PC-3 (cell line): ENCODE measurements at places on chromosomes 1 and 21.

- H3K4me3 ChIP-seq = peak overlapping the region; percentile 24; the same call in 1 of the 2 replicates
- no peaks in the 10 kb centered on the region for H3K36me3 ChIP-seq
- peak overlapping the region; percentile 99 for H3K27ac ChIP-seq
- no peaks in the 10 kb centered on the region for H3K27me3 ChIP-seq
- H3K4me1 ChIP-seq = peaks cover 38% of the 10 kb centered on the region
These were observed 262.6 kb upstream of the SGIP1 start for GRCh38 chr1:66271216-66271903.

- H3K4me1 ChIP-seq = no peaks in the 10 kb centered on the region
- no peaks in the 10 kb centered on the region for H3K27me3 ChIP-seq
- H3K4me3 ChIP-seq = no peak overlapping the region
- H3K36me3 ChIP-seq = peaks cover 2% of the 10 kb centered on the region; the same call in 1 of the 2 replicates
- H3K27ac ChIP-seq = no peak overlapping the region
These were observed 24.6 kb downstream of the AGO4 start for GRCh38 chr1:35832276-35832905.

GRCh38 chr1:102531036-102531435 lies 534.3 kb upstream of the OLFM3 start:
- no peaks in the 10 kb centered on the region for H3K4me1 ChIP-seq
- DNase-seq = peak; percentile 2
- H3K27me3 ChIP-seq = no peaks in the 10 kb centered on the region

DNA sequence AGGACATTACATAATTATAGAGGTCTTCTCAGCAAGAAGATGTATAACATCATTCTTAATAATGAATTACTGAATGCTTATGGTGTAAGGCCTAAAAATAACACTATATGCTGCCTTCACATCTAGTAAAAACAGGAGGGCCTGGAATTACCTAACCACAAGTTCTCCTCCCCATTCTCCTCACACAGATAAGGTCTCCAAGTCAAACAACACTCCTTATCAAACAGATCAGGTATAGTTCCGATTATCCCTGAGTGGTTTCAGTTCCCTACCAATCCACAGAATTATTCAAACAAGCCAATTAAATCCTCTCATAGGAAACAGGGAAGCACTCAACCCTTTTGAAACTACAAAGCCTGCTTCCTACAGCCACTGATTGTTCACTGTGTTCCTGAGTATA lies 4.0 kb upstream of the AGBL4 start:
- no peak for DNase-seq
- H3K36me3 ChIP-seq = no peaks in the 10 kb centered on the region
- H3K4me1 ChIP-seq = no peaks in the 10 kb centered on the region
- H3K27me3 ChIP-seq = no peaks in the 10 kb centered on the region
- no peak overlapping the region for H3K4me3 ChIP-seq
- no peak overlapping the region for H3K27ac ChIP-seq

GRCh38 chr1:209743145-209743482 lies 12.7 kb upstream of the TRAF3IP3 start:
- no peaks in the 10 kb centered on the region for H3K27me3 ChIP-seq
- no peak overlapping the region for H3K27ac ChIP-seq
- no peaks in the 10 kb centered on the region for H3K36me3 ChIP-seq
- peak; percentile 74 for DNase-seq
- peaks cover 20% of the 10 kb centered on the region for H3K4me1 ChIP-seq

- no peaks in the 10 kb centered on the region for H3K36me3 ChIP-seq
- H3K27me3 ChIP-seq = no peaks in the 10 kb centered on the region
- no peak overlapping the region for H3K27ac ChIP-seq
These were observed 71.6 kb downstream of the XCL2 start for GRCh38 chr1:168472223-168472622.

GRCh38 chr1:117540532-117540931 lies 65.3 kb upstream of the TENT5C start:
- no peaks in the 10 kb centered on the region for H3K27me3 ChIP-seq
- H3K36me3 ChIP-seq = no peaks in the 10 kb centered on the region
- peaks cover 11% of the 10 kb centered on the region for H3K4me1 ChIP-seq
- H3K27ac ChIP-seq = no peak overlapping the region
- H3K4me3 ChIP-seq = no peak overlapping the region

DNA sequence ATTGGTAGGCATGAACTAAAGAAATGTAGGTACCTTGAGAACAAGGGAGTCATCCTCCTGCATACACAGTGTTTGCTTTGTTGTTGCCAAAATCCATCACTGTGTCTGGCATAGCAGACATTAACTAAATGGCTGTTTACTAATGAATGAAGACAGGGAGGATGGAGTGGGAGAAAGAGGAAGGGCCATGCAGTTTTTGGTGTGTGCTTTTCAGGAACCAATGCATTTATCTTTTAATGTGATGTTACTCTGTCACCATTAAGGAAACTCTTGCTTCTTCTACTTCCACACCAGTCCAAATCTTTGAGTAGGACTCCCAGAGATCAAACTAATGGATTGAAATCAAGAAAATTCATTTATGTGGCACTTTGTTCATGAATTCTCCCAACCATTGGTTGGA lies 55.6 kb upstream of the DUSP10 start:
- H3K4me3 ChIP-seq = no peak overlapping the region
- no peaks in the 10 kb centered on the region for H3K27me3 ChIP-seq
- H3K27ac ChIP-seq = no peak overlapping the region
- no peak for DNase-seq
- H3K4me1 ChIP-seq = peaks cover 17% of the 10 kb centered on the region
- no peaks in the 10 kb centered on the region for H3K36me3 ChIP-seq

DNA sequence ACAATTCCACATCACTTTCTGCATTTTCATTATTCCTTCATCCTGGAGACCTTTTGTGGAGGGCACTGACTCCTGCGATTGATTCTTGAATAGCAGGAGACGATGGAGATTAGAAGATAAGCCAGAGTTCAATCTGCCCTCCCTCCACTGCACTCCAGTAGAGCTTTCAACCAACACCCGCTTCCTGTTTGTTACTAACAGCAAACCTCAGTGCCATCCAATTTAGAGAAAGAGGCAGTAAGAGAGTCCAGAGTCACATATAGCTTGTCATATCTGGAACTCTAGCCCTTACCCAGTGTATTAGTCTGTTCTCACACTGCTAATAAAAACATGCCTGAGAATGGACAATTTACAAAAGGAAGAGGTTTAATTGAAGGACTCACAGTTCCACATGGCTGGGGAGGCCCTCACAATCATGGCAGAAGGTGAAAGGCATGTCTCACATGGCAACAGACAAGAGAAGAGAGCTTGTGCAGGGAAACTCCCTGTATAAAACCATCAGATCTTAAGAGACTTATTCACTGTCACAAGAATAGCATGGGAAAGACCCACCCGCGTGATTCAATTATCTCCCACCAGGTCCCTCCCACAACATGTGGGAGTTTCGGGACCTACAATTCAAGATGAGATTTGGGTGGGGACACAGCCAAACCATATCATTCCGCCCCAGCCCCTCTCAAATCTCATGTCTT lies 55.9 kb downstream of the PCBP3 start:
- no peak for DNase-seq
- no peak overlapping the region for H3K4me3 ChIP-seq
- H3K27ac ChIP-seq = peak overlapping the region; percentile 49
- peaks cover 15% of the 10 kb centered on the region for H3K4me1 ChIP-seq
- H3K27me3 ChIP-seq = no peaks in the 10 kb centered on the region

GRCh38 chr21:37828556-37828955 lies 87.7 kb downstream of the KCNJ6 start:
- DNase-seq = no peak
- H3K4me1 ChIP-seq = no peaks in the 10 kb centered on the region
- H3K4me3 ChIP-seq = no peak overlapping the region
- no peak overlapping the region for H3K27ac ChIP-seq

GRCh38 chr1:77060000-77060399 lies 159.2 kb downstream of the PIGK start:
- DNase-seq = peak; percentile 20
- no peaks in the 10 kb centered on the region for H3K27me3 ChIP-seq
- no peak overlapping the region for H3K4me3 ChIP-seq
- H3K36me3 ChIP-seq = no peaks in the 10 kb centered on the region
- no peak overlapping the region for H3K27ac ChIP-seq

DNA sequence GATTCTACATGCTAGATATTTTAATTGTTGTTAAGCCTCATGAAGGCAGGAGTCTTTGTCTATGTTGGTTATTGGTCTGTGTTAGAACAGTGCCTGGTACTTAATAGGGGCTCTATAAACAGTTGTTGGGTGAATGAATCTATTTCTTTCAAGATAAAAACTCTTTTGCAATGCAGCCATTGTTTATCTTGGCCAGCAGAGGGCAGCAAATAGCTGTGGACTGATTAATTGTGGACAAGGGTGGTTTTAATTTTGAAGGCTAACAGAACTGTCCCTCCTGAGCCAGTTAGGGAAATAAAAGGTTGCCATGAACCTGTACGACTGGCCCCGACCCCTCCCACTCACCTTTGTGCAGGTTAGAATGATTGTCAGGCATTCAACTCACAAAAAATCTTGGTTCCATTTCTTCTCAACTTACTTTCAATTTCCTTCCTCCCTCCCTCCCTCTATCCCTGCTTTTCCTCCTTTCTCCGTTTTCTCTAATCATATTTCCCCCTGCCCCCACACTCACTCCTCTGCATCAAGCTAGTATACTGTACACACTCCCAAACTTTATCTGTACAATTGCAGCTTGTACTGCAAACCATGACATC lies 66.3 kb upstream of the DIRAS3 start:
- H3K36me3 ChIP-seq = no peaks in the 10 kb centered on the region
- peaks cover 24% of the 10 kb centered on the region for H3K4me1 ChIP-seq
- H3K4me3 ChIP-seq = no peak overlapping the region
- peak; percentile 71 for DNase-seq
- H3K27ac ChIP-seq = no peak overlapping the region

DNA sequence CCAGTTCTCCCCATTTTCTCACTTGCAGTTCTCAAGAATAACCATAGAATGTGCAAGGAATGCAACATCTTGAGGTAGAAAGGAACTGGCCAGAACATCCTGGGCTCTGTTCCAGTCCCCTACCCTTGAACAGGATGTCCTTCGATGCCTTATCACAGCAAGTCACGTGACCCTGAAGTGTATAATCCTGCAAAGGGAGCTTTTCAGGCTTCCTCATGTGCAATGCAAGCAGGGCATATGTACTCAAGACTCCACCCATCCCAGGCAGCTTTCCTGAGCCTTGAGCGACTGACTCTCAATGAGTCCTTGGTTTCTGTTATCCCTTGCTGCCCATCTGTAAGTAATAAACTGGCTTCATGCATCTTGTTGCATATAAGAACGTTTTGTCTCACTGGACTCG lies 311.0 kb downstream of the MRPL39 start:
- no peak overlapping the region for H3K4me3 ChIP-seq
- no peaks in the 10 kb centered on the region for H3K36me3 ChIP-seq
- no peaks in the 10 kb centered on the region for H3K27me3 ChIP-seq
- H3K27ac ChIP-seq = no peak overlapping the region

DNA sequence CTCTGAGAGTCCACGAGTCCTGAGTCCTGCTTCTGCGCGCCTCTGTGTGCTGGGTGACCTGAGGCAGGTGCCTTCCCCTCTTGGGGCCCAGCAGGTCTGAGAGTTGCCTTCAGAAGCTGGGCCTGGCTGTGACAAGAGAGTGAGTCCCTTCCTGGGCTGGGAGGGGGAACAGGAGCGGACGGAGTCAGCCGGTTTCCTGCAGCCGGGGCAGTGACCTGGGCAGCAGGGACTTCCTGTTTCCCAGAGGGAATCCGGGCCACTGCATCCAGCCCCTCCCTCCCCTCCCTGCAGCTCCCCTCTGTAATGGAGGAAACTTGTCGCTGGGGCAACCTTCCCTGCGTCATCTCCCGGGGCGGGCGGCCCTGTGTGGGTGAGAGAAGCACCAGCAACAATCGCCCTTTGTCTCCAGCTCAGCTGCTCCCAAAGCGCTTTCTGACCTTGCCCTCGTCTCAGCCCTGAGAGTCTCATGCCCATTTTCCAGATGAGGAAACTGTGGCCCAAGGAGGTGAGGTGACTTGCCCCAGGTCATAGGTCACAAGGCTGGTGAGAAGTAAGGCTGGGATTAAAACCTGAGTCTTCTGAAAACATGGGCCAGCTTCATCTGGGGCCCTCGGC lies 61.1 kb downstream of the SDC3 start:
- H3K27me3 ChIP-seq = peaks cover 22% of the 10 kb centered on the region
- no peak overlapping the region for H3K4me3 ChIP-seq
- DNase-seq = no peak
- H3K36me3 ChIP-seq = no peaks in the 10 kb centered on the region
- H3K27ac ChIP-seq = no peak overlapping the region
- H3K4me1 ChIP-seq = no peaks in the 10 kb centered on the region

DNA sequence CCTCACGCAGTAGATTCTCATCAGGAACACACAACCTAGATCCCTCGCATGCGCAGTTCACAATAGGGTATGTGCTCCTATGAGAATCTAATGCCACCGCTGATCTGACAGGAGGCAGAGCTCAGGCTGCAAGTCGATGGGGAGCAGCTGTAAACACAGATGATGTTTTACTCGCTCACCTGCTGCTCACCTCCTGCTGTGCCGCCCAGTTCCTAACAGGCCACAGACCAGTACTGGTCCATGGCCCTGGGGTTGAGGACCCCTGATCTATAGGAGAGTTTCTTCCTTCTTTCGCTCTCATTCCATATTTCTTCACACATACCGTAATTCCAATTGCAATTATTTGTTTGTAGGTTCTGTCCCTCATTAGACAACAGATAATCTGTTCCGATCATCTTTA lies 103.4 kb downstream of the CLEC20A start:
- no peak overlapping the region for H3K4me3 ChIP-seq
- H3K36me3 ChIP-seq = no peaks in the 10 kb centered on the region
- H3K27ac ChIP-seq = no peak overlapping the region
- no peaks in the 10 kb centered on the region for H3K27me3 ChIP-seq
- no peaks in the 10 kb centered on the region for H3K4me1 ChIP-seq
- DNase-seq = no peak

DNA sequence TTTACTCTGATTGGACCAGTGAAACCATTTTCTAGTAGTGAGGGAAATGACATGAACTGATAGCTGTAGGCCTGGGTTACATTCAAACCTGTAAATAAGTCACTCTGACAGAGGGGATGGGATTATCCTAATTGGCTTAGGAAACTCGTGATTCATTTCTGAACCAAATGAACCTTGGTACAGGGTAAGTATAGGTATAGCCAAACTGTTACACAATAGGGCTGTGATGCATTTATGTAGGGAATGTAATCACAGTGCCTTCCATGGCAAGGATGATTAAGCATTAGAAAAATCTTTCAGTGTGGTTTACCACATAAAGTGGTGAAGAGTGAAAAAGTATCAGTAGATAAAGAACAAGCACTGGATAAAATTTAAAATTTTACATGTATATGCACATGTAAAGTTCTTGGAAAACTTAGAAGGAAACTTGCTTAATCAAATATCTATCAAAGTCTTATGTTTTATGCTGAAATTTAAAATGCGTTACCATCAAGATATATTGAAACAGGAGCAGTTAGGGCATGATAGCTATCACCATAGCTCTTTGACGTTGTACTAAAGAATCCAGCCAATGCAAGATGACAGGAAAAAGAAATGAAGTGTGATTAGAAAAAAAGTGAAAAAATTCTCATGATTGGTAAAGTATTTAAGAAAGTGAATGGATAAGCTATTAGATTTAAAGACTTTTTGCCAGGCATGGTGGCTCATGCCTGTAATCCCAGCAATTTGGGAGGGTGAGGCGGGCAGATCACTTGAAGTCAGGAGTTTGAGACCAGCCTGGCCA lies 63.0 kb downstream of the RABGAP1L start:
- H3K36me3 ChIP-seq = no peaks in the 10 kb centered on the region; the same call in 1 of the 2 replicates
- DNase-seq = peak; percentile 70
- H3K4me1 ChIP-seq = no peaks in the 10 kb centered on the region; the same call in 1 of the 2 replicates
